ENCODE measurements at places on chromosomes 2 and 18.

DNA sequence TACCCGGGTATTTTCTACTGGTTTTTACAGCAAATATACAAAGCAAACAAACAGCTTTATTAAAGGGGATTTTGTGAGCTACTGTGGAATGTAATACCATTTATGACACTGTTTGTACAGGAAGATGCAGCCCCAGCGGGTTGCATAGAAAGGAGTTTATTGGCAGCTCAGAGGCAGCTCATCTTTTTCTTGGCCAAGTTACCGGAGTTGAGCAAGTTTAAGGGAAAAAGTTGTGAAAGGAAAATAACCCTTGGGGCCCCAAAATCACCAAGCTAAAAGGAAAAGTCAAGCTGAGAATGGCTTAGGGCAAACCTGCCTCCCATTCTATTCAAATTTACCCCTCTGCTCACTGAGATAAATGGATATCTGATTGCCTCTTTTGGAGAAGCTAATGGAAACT, 60.8 kb downstream of the MOB4 start:
- no peak for DNase-seq

- no peak for DNase-seq
Observed at GRCh38 chr2:96918754-96919550, 49.1 kb upstream of the SEMA4C start.

GRCh38 chr2:188279093-188279445, 12.6 kb upstream of the GULP1 start:
- DNase-seq = no peak

- no peak for DNase-seq
Observed at GRCh38 chr2:226643946-226644282, 155.7 kb downstream of the IRS1 start.

DNA sequence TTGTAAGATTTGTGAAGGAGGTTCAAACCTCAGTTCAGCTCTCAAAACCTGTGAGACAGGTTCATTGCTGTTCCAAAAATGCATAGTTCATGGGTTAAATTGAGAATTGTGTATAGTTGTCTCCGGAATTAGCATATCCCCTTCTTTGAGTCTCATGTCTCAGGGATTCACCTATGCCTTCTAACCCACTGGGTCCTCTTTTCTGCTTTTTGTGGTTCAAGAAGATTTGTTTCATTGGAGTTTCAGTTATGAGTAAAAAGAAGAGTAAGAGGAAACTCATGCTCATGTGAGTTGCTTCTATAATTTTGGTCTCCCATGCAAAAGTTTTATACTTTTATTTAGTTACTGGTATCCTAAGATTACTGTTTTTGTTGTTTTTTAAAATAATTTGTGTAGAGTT, 1219.8 kb upstream of the ZEB2 start:
- DNase-seq = no peak

DNA sequence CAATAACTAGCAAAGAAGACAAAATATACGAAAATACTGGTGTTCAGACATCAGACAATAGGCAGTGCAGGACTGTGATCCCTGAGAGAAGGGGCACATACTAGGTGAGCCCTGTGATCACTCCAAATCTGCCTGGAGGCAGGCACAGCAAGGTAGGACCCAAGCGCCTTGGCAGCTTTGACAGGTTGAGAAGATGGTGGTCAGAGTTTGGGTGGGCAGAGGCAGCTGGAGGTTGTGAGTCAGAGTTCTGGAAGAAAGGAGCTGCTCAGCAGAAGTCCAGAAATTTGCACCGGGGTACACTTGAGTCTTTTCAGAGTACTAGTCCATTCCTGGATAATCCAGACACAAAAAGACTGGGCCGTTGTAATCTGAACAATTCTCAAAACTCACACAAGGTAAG, 14.0 kb downstream of the KIF1A start:
- DNase-seq = no peak

DNA sequence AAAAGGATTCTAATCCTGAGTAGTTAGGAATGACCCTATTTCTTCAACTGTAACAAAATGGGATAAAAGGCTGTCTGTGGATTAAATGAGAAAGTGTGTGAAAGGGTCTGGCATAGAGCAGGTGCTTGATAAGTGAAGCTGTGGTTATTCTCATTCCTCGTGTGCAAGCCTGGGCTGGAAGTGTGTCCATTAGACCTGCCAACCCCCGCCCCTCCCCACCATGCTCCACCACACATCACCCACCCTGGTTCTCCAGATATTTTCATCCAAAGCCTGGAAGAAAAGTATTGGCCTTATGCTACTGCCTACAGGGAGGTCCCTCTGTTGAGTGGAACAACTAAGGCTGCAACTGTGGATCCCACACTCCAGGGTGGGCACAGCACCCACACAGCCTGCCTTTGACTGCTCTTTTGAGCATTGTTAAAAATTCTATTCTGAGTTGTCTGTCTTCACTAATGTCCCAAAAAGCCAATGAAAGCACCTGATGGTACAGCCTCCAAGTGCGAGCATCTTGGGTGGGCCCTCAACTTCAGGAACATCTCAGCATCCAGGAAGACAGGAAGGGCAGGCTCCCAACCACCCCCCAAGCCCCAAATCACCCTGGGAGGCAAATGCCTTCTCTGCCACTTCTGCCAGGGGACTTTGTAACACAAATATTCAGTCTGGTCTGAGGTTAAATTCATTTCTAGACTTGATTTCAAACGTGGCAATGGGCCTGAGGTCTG, 102.8 kb upstream of the PPP1CB start:
- no peak for DNase-seq

GRCh38 chr2:161068670-161069069, 91.6 kb upstream of the TANK start:
- no peak for DNase-seq

- DNase-seq = no peak
Observed at GRCh38 chr2:229267080-229267479, 4.0 kb downstream of the PID1 start.

- no peak for DNase-seq
Observed at GRCh38 chr2:215215637-215216036, 77.2 kb upstream of the ABCA12 start.

GRCh38 chr2:132581591-132581990, 88.4 kb downstream of the LYPD1 start:
- no peak for DNase-seq

- DNase-seq = no peak
Observed at GRCh38 chr18:40868110-40868858, 1086.8 kb upstream of the PIK3C3 start.

- no peak for DNase-seq
Observed at GRCh38 chr2:43542285-43542933, 53.4 kb downstream of the THADA start.

DNA sequence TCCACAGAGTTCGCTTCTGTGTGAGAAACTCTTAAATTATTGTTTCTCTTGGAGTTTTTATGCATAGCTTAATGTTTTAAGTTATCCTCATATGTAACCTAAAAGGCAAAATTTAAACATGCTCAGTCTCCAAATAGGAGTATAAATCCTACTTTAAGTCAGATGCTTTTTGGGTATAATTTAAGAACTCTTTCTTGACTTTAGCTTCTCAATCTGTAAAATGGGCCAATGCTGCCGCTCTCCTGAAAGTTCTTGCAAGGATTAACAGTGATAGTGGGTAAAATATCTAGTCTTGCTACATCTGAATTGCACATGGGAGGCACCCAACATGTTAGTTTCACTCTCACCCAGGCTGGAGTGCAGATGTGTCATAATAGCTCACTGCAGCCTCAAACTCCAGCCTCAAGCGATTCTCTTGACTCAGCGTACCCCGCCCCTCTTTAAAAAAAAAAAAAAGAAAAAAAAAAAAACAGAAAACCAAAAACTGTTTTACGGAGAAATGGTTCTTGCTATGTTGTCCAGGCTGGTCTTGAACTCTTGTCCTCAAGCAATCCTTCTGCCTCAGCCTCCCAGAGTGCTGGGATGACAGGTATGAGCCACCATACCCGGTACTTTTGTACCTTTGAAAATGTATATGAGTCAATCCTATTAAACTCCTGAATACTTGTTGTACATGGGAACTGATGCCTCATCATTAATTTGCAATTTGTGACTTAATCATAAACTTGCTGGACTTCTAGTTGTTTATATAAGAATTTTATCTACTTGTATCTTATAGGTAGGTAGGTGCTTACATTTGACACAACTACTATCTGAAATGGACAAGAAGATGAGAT, 1.8 kb downstream of the FBXO48 start:
- DNase-seq = peak; percentile 30

GRCh38 chr2:207144173-207144785, 21.5 kb downstream of the KLF7 start:
- DNase-seq = no peak

- no peak for DNase-seq
Observed at GRCh38 chr2:202112041-202112440, 39.0 kb downstream of the KIAA2012 start.

- DNase-seq = no peak
Observed at GRCh38 chr18:59514203-59514602, 155.1 kb upstream of the LMAN1 start.

DNA sequence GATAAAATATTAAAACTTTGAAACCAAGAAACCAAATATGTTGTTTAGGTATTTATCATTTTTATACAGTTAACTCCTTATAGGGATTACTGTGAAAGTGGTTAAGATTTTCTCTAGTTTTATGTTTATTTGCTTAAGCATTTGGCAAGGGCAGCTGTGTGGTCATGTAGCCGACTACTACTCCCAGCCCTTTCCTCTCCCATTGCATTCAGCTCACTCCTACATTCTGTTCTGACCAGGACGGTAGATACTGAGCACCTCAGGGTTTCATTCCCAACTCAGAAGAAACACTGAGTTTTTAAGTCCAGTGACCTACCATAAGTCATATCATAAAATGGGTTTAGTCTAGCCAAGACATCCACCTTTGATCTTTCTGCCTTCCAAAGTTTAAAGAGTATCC, 19.8 kb downstream of the FZD5 start:
- no peak for DNase-seq

DNA sequence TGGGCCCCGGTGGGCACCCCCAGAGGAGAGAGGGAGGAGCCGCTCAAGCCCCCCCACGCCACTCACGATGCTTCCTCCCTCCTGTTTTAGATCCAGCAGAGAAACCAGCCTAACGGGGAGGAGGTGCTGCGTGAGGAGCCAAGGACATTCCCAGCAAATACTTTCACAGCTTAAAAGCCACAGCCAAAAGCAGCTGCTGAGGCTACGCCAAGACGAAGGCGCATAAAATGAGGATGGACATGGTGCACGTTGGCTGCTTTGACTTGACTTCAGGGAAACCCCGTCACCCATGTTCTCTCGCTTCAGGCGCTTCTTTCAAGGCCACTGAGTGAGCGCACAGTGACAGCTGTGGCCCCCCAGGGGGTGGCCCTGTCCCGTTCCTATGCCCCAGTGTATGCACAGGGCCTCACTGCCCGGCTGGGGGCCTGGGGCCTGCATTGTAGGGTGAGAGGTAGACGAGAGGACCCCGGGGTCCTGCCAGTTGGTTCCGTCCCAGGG, 72.1 kb upstream of the PXDN start:
- no peak for DNase-seq

DNA sequence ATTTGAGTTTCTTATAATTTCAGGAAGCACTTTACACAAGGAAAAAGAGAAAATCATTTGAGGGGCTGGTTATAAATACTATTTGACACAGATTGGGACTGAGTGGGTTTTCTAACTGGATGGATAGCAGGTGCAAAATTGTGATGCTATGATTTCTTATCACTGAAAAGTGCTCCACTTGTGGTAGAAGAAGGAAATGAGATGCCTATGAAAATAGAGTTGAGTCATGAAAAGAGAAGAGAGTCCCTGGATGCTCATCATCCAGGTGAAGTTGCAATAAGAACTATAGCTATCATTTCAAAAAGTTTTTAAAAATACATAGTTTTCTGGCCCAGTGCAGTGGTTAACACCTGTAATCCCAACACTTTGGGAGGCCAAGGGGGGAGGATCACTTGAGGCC, 39.4 kb upstream of the NFE2L2 start:
- no peak for DNase-seq

GRCh38 chr2:127951026-127951425, 65.3 kb upstream of the AMMECR1L start:
- no peak for DNase-seq

GRCh38 chr2:237859082-237859433, 365 bp upstream of the RAMP1 start:
- DNase-seq = no peak

DNA sequence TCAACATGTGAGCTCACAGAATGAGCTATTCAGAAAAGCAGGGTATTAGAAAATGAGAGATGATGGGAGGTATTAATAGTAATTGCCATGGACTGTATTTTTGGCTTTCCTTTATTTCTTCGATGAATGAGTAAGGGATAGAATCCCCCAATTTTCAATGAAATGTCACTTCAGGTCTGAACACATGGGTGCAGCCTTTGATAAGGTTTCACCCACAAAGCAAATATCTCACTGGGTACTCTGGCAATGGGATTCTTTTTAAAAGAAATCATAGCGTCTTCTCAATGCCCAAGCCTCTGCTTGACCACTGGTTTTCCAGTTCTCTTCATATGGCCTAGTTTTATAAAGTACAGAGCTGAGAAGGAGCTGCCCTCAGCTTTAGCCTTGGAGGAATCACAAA, 610.5 kb upstream of the FANCL start:
- no peak for DNase-seq

- no peak for DNase-seq
Observed at GRCh38 chr18:39523281-39523680, 1957.7 kb upstream of the CELF4 start.

- DNase-seq = no peak
Observed at GRCh38 chr2:85706063-85706462, 11.9 kb downstream of the GNLY start.

GRCh38 chr2:144412709-144413108, 107.2 kb downstream of the ZEB2 start:
- DNase-seq = no peak

GRCh38 chr2:190920085-190920484, 39.5 kb downstream of the GLS start:
- no peak for DNase-seq

GRCh38 chr2:33503002-33503401, 26.6 kb downstream of the RASGRP3 start:
- no peak for DNase-seq

- no peak for DNase-seq
Observed at GRCh38 chr18:73235491-73235890, 367.7 kb upstream of the NETO1 start.

DNA sequence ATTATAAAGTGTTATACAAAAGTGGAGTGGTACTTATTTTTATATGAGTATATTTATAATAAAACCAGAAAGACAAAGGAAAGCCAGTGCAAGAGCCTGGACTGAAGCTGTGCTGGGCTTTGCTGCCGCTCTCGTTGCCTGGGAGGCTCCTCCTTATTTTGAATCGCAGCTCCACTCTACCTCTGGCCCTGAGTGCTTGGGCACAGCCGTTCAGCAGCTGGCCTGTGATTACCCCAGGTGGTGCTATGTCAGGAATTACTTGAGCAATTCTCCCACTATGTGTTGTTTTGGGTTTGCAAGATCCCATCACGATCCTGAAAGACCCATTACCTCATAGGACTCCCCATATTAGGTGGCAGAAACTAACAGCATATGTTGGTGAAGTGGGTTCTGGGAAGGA, 53.0 kb upstream of the LCLAT1 start:
- DNase-seq = no peak

DNA sequence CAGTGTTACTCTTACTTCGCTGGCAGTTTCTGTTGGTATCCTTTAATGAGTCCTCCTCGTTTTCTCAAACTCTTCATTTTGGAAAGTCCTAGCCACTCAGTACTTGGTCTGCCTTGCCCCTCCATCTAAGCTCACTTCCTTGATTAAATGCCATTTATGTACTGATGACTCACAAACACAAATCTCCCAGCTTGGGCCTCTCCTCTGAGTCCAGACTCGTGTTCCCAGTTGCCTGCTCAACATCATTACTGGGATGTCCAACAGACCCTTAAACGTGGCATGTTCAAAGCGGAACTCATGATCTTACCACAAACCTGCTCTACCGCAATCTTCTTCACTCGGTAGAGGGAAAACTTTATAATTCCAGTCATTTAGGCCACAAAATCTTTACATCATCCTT, 13.8 kb upstream of the CCDC68 start:
- DNase-seq = no peak
